ENCODE measurements at places on chromosomes 5 and 9.

GRCh38 chr9:9790216-9790872 is 822.5 kb downstream of the PTPRD start:
- DNase-seq, result no peak

DNA sequence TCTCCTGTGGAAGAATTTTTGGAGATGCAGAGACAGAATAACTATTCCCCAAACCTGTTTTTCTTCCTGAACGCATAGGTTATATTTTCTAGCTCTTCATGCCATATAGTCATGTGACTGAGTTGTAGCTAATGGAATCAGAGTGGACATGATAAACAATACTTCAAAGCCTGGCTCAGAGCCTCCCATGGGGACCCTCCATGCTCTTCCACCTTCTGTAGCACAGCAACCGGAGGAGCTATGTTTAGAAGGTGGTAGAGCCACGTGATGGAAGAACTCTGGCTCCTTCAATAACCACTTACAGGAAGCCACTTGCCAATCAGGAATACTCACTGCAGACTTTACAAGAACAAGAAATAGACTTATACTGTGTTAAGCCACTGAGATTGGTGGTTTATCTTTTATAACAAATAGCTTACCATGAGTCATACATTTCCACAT is 39.2 kb downstream of the NADK2 start:
- no peak for DNase-seq

DNA sequence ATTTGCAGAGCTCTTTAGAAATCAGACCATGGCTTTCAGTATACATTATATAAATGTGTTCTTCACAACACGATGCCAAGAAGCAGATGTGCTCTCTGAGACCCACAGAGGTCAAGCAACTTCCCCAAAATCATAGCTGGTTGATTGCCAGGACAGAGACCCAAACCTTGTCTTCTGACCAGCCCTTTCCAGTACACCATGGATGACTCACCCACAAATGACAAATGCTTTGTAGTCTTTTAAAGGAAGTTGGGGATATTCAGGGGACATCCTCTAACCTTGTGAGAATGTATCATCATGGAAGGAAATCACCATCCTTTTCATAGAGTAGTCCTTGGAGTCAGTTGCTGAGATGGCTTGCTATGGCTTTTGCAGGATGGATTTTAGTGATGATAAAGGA is 30.1 kb downstream of the ZNF462 start:
- no peak for DNase-seq

- no peak for DNase-seq
Observed at GRCh38 chr9:68462105-68462775, 78.4 kb downstream of the TMEM252 start.

GRCh38 chr9:21070906-21071305 is 6.8 kb downstream of the IFNB1 start:
- no peak for DNase-seq

DNA sequence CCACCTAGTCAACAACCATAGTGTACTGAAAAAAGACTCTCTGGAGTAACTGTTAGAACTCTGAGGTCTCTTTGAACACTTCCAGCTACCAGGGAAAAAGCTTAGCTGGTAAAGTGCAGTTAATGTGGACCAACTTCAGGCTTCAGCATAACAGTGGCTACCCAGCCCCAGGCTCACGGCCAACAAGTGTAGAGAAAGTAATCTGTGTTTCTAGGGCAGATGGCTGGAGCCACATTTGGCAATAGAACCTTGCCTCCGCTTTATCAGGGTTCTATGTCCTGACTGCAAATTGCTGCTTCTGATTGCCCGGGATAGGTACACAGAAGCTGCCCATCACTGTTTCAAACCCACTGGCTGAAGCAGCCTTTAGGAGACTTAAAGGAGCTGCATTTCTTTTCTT is 76.0 kb upstream of the SIMC1 start:
- DNase-seq, result no peak

GRCh38 chr9:76027416-76027815 is 136.9 kb downstream of the PCSK5 start:
- peak; percentile 47 for DNase-seq

- DNase-seq, result no peak
Observed at GRCh38 chr9:5264219-5264595, 33.0 kb downstream of the INSL4 start.

- no peak for DNase-seq
Observed at GRCh38 chr5:74952406-74952805, 86.2 kb upstream of the FAM169A start.

DNA sequence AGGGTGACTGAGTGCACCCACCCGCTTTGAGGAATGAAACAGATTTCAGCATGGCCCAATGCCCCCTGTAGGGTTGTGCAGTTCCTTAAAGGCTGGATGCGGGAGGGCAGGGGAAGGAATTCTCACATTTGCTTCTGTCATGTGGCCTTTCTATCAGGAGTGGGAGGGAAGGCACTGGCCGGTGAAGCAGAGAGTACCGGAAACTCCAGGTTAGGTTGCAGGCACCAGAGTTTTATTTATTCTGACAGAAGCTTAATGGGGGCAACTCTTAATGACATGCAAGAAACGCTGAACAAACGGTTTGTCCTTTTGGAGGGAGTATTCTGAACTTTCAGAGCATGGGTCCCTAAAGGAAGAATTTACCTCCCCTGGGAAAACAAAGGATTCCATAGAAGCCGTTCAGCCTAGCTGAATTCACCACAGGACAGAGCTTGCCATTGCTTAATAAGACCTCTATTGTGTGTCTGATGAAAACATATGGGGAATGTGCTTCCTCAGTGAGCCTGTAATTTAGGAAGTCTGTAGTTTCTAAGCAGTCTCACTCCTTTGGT is 44.1 kb upstream of the EQTN start:
- no peak for DNase-seq

- DNase-seq, result peak; percentile 69
Observed at GRCh38 chr9:120892748-120893610, 16.0 kb upstream of the PHF19 start.

- no peak for DNase-seq
Observed at GRCh38 chr5:123699571-123699970, 187.6 kb downstream of the CSNK1G3 start.

- no peak for DNase-seq
Observed at GRCh38 chr5:181152406-181152805, 5.0 kb downstream of the OR2V2 start.

DNA sequence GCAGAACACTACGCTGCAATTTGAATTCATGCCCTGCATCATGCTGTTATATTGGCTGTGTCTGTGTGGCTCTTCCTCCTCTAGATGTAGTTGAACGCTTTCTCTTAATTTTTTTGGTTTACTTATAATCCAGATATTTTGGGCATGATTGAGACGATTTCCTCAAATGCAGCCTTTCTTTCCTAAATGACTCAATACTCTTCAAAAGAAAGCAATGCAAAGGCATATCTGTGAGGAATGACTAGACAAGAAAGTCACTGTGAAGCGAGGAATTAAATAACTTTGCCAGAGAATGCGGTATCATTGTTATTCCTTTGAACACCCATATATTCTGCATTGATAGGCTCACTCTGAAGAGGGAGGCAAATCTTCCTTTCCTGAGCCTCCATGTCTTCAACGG is 152.8 kb downstream of the YIPF5 start:
- no peak for DNase-seq

- DNase-seq, result no peak
Observed at GRCh38 chr9:72790989-72791388, 161.9 kb downstream of the ALDH1A1 start.

GRCh38 chr5:125579182-125579581 is 832.7 kb upstream of the ZNF608 start:
- DNase-seq, result no peak

DNA sequence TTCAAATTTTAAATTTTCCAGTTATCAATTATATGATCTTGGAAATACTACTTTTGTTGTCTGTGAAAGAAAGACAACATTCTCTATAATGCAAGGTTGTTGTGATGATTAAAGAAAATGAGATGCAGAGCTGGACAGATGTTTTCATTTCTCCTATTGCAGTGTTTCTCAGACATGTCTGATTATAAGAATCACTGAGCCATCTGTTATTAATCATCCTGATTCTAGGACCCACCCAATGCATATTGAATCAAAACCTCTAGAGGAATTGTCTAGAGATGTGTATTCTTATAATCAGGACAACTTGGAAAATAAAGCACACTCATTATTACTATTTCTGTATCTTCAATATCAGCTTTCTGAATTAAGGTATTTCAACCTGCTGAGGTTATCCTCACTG is 121.1 kb upstream of the ASTN2 start:
- DNase-seq, result no peak

- DNase-seq, result no peak
Observed at GRCh38 chr5:111256128-111256527, 31.9 kb downstream of the CAMK4 start.

DNA sequence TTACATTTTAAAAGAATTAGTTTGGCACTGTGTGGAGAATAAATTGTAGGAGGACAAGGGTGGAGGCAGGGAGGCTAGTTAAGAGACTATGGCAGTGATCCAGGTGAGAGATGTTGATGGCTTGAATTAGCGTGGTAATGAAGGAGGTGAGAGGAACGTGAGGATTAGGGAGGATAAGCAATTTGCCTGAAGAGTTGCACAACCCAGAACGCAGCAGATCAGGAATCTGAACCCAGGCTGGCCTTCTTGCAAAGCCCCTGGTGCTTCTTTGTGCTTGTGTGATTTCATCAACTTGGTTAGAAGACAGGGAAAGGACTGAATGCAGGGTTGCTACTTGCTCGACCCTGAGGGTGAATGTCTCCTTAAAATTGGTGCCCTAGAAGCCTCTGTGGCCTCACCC is 6.9 kb upstream of the SCAMP1 start:
- DNase-seq, result no peak

DNA sequence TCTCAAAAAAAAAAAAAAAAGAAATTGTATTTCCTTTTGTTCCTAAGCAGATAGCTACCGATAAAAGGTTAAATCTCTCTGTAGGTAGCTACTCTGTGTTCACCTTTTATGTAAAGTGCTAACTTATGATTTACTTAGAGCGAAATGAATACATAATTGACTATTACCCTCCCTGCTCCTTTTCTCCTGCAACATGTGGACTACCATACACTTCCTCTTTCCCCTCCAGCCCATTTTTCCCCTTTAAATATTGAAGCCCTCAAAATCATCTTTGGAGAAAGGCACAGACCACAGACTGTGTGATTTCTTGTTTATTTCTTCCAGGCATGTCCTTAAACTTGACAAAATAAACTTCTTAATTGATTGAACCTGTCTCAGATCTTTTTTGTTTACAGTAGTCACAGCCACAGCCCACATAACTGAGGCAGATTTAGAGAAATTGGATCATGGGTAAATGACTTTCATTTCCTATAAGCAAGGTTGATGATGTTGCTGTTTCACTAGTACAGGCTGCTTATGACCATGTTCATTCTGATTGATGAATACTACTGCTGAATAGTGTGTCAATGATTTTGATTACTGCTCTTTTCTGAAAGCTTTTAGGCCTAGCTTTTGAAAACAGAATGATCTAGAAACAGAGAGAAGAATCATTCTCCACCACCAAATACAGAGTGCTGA is 59.2 kb downstream of the PHAX start:
- no peak for DNase-seq

- no peak for DNase-seq
Observed at GRCh38 chr5:127089191-127089590, 15.9 kb upstream of the C5orf63 start.

DNA sequence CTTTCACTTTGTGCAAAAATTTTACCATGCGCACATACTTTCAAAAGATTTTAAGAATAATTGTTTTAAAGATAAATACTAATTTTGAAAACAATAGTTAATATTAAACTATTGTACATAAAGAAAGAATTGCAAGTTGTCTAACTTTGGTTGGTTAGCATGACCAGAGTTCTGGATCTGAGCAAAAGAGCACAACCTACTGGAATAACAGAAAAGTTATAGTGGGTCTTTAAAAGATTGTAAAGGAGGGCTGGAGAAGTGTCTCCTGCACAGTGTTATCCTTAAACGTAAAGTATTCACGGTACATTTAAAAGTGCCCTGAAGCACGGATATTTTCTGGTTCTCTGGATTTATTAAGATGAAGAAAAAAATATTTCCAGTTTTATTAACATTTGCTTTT is 70.6 kb downstream of the GLIS3 start:
- no peak for DNase-seq

- no peak for DNase-seq
Observed at GRCh38 chr9:20997503-20998076, 33.9 kb downstream of the HACD4 start.

DNA sequence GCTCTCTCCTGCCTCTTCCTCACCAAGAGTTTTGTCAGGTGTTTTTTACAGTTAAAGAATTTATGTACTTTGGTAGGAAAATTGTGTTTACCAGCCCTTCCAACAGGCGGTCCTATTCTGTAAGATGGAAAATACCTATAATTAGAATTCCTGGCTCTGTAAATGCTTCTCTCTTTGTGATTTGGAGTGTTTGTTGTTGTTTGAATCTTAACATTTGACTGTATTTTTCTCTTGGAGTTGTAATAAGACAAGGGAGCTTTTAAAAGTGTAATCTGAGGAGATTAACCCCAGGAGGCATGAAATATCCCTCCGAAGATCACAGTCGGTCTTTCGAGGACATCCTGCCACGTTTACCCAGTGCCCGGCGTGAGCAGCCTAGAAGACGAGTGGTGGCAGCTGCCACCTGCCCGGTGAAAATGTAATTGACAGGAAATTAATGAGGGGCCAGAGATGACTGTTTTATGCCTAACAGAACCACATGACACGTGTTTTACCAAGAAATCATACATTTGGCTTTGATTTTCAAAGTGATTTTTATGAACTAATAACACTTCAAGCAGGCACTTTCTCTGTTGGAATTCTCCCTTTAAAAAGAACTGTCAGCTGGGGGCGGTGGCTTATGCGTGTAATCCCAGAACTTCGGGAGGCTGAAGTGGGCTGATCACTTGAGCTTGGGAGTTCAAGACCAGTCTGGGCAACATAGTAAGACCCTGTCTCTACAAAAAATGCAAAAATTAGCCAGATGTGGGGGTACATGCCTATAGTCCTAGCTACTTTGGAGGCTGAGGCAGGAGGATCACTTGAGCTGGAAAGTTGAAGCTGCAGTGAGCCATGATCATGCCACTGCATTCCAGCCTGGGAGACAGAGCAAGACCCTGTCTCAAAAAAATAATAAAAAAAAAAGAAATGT is 20.0 kb downstream of the ANKRD33B start:
- no peak for DNase-seq

- DNase-seq, result peak; percentile 76
Observed at GRCh38 chr9:132411091-132411508, 1.1 kb downstream of the CFAP77 start.

- no peak for DNase-seq
Observed at GRCh38 chr9:99459919-99460318, 237.8 kb downstream of the SEC61B start.

DNA sequence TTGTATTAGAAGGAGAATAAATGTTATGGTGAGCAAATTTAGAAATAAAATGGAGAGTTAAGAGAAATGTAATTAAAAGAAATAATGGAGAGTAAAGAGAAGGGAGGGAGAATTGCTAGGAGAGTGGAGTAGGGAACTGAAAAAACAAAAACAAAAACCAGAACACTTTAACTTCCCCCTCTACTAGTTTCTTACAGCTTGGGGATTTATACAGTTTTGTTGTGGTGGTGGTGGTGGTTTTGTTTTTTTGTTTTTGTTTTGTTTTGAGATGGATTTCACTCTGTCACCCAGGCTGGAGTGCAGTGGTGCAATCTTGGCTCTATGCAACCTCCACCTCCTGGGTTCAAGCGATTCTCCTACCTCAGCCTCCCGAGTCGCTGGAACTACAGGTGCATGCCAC is 322.4 kb downstream of the TMEM167A start:
- no peak for DNase-seq
